ENCODE measurements at places on chromosomes 12 and 14.

- DNase-seq = no peak
Observed at GRCh38 chr14:92404018-92404417, 81.1 kb downstream of the SLC24A4 start.

DNA sequence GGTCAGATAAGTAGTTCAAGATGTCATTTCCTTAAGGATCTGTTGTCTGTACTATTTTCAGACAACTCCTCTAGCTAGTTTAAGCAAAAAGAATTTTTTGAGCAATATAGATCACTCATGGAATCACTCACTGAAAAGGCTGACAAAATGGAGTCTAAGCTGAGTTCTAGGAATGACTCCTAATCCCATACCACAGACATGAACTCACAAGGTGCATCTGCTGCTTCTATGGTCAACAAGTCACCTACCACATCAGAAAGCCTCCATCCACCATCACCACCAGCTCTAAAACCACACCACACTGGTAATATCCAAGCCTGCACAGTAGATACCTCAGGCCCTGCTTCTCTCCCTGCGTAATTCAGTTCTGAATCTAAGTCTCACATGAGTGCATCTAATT is 33.0 kb downstream of the PWP1 start:
- no peak for DNase-seq

DNA sequence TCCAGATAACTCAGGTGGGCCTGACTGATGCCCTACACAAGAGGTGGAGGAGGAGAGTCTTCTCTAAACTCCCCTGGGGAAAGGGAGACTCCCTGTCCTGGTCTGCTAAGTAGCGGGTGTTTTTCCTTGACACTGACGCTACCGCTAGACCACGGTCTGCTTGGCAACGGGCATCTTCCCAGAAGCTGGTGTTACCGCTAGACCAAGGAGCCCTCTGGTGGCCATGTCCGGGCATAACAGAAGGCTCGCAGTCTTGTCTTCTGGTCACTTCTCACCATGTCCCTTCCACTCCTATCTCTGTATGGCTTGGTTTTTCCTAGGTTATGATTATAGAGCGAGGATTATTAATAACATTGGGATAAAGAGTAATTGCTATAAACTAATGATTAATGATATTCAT is 965.5 kb downstream of the TMEM121 start:
- peak; percentile 43 for DNase-seq

- DNase-seq = no peak
Observed at GRCh38 chr14:80419769-80420168, 208.5 kb upstream of the DIO2 start.

- peak; percentile 62 for DNase-seq
Observed at GRCh38 chr14:32077081-32078022, at the start of gene ARHGAP5. TSS of gene ARHGAP5 (plus strand) at chr14:32077304. CDS start at chr14:32090670, 13,366 bp downstream.

GRCh38 chr12:84973026-84973425 is 60.4 kb upstream of the SLC6A15 start:
- no peak for DNase-seq

GRCh38 chr12:112913038-112913688 is 6.4 kb downstream of the OAS1 start:
- no peak for DNase-seq

Data from A673 (cell line).